ENCODE measurements at places on chromosomes 2 and 18. TPM values are rescaled to one million over a fixed set of nuclear protein-coding genes. Genes with fewer than 3 reads are reported as not detected.

GRCh38 chr2:230172852-230173251, 46.9 kb downstream of the SP110 start:
- H3K36me3 ChIP-seq: no peaks in the 10 kb centered on the region
- no peaks in the 10 kb centered on the region for H3K4me1 ChIP-seq
- no peak for DNase-seq

GRCh38 chr18:21254576-21254975, 12.5 kb downstream of the GREB1L start:
- DNase-seq: no peak
- no peaks in the 10 kb centered on the region for H3K36me3 ChIP-seq
- H3K27me3 ChIP-seq: no peaks in the 10 kb centered on the region
- no peaks in the 10 kb centered on the region for H3K4me1 ChIP-seq

- peak overlapping the region; percentile 71 for H3K27ac ChIP-seq
- no peak overlapping the region for H3K4me3 ChIP-seq
- H3K36me3 ChIP-seq: no peaks in the 10 kb centered on the region
- peaks cover 9% of the 10 kb centered on the region for H3K4me1 ChIP-seq
- H3K27me3 ChIP-seq: no peaks in the 10 kb centered on the region
Measured at GRCh38 chr2:46029332-46029811, 267.8 kb upstream of the EPAS1 start.

DNA sequence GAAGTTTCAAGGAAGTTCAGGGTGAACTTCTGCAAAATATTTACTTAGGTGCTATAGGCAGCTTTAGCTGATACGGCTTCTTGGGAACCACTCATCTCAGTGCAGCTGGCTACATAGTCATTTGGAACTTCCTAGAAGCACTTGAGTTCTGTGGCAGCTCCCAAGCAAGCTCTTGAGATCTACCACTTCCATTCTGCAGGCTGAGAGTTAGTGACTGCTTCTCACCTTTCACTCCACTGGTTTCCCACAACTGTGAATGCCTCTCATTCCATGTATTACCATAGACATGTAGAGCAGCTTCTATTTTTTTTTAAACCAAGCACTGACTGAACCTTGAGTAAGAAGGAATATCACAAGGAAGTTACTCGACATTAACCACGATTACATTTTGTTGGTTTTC, 994.1 kb upstream of the ACVR2A start:
- no peaks in the 10 kb centered on the region for H3K27me3 ChIP-seq
- DNase-seq: no peak
- no peak overlapping the region for H3K27ac ChIP-seq
- H3K36me3 ChIP-seq: no peaks in the 10 kb centered on the region
- no peaks in the 10 kb centered on the region for H3K4me1 ChIP-seq

GRCh38 chr2:152475982-152476381, 141.0 kb downstream of the FMNL2 start:
- H3K36me3 ChIP-seq: no peaks in the 10 kb centered on the region
- H3K4me3 ChIP-seq: no peak overlapping the region
- H3K4me1 ChIP-seq: no peaks in the 10 kb centered on the region
- H3K27ac ChIP-seq: no peak overlapping the region

DNA sequence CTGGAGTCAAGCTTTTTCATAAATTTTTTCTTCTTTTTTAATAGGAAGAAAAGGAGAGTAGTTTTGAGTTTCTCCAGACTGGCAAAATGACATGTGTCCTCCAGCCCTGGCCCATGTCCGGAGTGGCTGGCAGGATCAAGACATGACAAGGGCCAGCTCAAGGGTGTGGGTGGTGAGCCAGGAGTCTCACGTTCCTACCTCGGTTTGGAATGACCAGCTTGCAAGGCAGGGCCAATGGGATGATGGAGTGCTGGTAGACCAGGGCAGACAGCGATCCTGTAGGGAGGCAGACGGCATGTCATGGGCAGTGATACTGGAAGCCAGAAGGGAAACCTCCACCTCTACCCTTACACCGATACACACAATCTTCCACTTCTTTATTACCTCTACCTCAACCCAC, 190.6 kb downstream of the TNS1 start:
- H3K4me3 ChIP-seq: no peak overlapping the region
- no peak for DNase-seq
- peaks cover 7% of the 10 kb centered on the region for H3K4me1 ChIP-seq
- H3K27ac ChIP-seq: no peak overlapping the region

GRCh38 chr18:35132021-35132902, 91.0 kb downstream of the MAPRE2 start:
- H3K27me3 ChIP-seq: no peaks in the 10 kb centered on the region
- no peak overlapping the region for H3K4me3 ChIP-seq
- no peak for DNase-seq
- peaks cover 5% of the 10 kb centered on the region for H3K36me3 ChIP-seq

GRCh38 chr2:190767821-190768220, 112.8 kb upstream of the GLS start:
- no peaks in the 10 kb centered on the region for H3K36me3 ChIP-seq
- H3K4me3 ChIP-seq: no peak overlapping the region
- H3K27ac ChIP-seq: no peak overlapping the region
- no peaks in the 10 kb centered on the region for H3K4me1 ChIP-seq
- H3K27me3 ChIP-seq: no peaks in the 10 kb centered on the region
- no peak for DNase-seq

DNA sequence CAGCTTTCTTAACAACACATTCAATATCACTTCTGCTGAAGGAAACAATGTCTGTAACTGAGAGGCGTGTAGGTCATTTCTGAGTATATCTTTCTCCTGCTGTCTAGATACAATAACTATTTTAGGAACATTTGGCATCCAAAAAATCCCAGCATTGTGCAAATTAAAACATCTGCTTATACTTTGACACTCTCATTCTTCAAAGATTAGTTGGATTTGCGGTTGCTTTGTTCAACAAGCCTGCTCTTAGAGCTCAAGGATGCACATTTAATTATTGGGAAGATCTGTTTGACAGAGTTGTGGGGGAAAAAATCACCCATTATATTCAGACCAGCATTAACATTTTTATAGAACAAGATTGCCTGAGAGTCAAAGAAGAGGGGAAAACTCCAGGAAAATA, 449.5 kb upstream of the HNRNPA3 start:
- no peaks in the 10 kb centered on the region for H3K36me3 ChIP-seq
- H3K27me3 ChIP-seq: no peaks in the 10 kb centered on the region
- no peak overlapping the region for H3K27ac ChIP-seq
- no peak overlapping the region for H3K4me3 ChIP-seq
- DNase-seq: no peak
- no peaks in the 10 kb centered on the region for H3K4me1 ChIP-seq

DNA sequence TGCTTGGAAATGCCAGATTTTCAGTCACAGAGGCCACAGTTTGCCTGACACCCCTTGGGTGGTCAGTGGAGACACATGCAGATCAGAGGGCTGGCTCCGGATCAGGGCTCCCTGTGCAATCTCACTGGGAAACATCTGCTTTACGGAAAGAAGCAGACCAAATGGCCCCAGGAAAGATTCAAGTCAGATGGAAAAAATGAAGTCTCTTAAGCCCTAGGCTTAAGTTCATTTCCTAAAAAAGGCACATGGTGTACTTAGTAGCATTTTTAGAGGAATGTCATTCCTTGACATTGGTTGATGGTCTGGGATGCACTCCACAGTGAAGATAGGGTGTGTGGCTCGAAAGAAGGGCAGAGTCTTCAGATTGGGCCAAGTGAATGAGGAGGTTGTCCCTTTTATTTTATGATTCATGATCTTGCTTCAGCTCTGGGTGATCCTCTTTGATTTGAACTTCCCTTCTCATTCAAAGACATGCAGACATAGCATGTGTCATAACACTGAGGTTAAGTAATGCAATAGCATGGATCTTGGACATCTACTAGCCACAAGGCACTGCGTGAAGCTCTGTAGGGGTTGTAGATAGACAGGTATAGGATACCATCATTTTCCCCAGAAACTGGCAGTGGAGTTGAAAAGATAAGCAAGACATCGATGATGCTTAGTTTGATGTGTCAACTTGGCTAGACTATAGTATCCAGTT, 56.5 kb downstream of the KCNE4 start:
- no peak for DNase-seq
- no peaks in the 10 kb centered on the region for H3K4me1 ChIP-seq
- no peak overlapping the region for H3K4me3 ChIP-seq
- H3K36me3 ChIP-seq: no peaks in the 10 kb centered on the region
- no peaks in the 10 kb centered on the region for H3K27me3 ChIP-seq

GRCh38 chr2:143514413-143514812, 385.2 kb downstream of the ARHGAP15 start:
- H3K4me1 ChIP-seq: no peaks in the 10 kb centered on the region
- H3K36me3 ChIP-seq: no peaks in the 10 kb centered on the region
- H3K27ac ChIP-seq: no peak overlapping the region
- DNase-seq: no peak

DNA sequence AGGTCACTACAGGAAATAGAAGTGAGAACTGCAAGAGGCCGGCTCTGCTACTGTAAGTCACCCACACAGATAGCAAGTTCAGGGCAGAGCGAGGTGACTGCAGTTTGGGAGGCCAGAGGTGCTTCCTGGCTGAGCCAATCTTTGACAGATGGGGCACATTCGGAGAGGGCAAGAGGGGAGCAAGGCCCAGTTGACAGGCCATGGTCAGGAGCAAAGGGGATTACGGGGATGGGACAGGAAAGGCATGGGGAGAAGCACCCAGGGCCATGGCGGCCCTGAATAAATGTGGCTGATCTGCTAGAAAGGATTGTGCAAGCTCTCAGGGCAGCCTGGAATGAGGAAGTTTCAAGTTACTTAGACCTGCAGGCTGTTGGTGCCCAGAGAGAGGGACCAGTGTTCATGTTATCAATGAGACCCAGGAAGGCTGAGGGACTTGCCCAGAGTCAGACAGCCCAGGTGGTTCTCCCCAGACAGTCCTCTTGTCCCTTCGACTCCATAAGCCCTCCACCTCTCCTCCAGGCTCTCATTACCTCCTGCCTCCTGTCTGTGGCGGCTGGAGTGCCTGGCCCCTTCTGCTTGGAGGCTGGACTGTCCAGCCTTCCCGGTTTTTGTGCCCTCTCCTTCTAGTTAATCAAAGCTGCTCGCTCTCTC, 123.3 kb downstream of the CTIF start:
- no peak overlapping the region for H3K27ac ChIP-seq
- DNase-seq: peak; percentile 54
- H3K4me1 ChIP-seq: no peaks in the 10 kb centered on the region
- no peaks in the 10 kb centered on the region for H3K36me3 ChIP-seq
- H3K27me3 ChIP-seq: no peaks in the 10 kb centered on the region
- H3K4me3 ChIP-seq: no peak overlapping the region

- H3K27me3 ChIP-seq: peaks cover 32% of the 10 kb centered on the region
- H3K4me1 ChIP-seq: no peaks in the 10 kb centered on the region
- no peaks in the 10 kb centered on the region for H3K36me3 ChIP-seq
- peak; percentile 90 for DNase-seq
- peak overlapping the region; percentile 24 for H3K4me3 ChIP-seq
Measured at GRCh38 chr18:79393635-79394533, 1.8 kb upstream of the NFATC1 start.

GRCh38 chr18:36769172-36769571, 59.6 kb downstream of the TPGS2 start:
- no peaks in the 10 kb centered on the region for H3K4me1 ChIP-seq
- no peak overlapping the region for H3K4me3 ChIP-seq
- H3K36me3 ChIP-seq: no peaks in the 10 kb centered on the region

DNA sequence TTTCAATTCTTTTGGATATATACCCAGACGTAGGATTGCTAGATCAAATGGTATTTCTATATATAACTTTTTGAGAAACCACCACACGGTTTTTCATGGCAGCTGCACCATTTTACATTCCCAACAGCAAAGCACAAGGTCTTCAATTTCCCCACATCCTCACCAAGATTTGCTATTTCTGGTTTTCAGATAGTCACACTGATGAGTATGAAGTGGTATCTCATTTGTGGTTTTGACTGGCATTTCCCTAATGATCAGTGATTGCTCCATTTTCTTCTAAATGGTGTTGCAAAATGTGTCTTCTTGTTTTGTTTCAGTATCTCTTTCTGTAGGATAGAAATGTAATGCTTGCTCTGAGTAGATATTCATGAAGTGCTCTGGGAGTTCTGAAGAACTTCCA, 52.0 kb downstream of the ANKRD44 start:
- H3K4me1 ChIP-seq: no peaks in the 10 kb centered on the region
- DNase-seq: no peak
- no peaks in the 10 kb centered on the region for H3K27me3 ChIP-seq
- no peaks in the 10 kb centered on the region for H3K36me3 ChIP-seq

- H3K4me3 ChIP-seq: no peak overlapping the region
- no peaks in the 10 kb centered on the region for H3K27me3 ChIP-seq
- no peak overlapping the region for H3K27ac ChIP-seq
- H3K36me3 ChIP-seq: no peaks in the 10 kb centered on the region
Measured at GRCh38 chr18:13278062-13278630, 59.6 kb downstream of the LDLRAD4 start.

- no peak overlapping the region for H3K27ac ChIP-seq
- DNase-seq: no peak
- H3K4me3 ChIP-seq: no peak overlapping the region
- H3K27me3 ChIP-seq: no peaks in the 10 kb centered on the region
Measured at GRCh38 chr2:239295377-239296019, 105.3 kb downstream of the HDAC4 start.

GRCh38 chr2:173555833-173556232, 201.2 kb downstream of the CDCA7 start:
- no peaks in the 10 kb centered on the region for H3K4me1 ChIP-seq
- H3K36me3 ChIP-seq: no peaks in the 10 kb centered on the region
- no peak overlapping the region for H3K27ac ChIP-seq
- no peak overlapping the region for H3K4me3 ChIP-seq
- DNase-seq: no peak

Gene LIPG
- polyA plus RNA-seq: 4.8 TPM

Gene PLGLB2
- 1.3 TPM for polyA plus RNA-seq

Gene ZBTB14
- polyA plus RNA-seq: 6.7 TPM

Gene SERPINB11
- polyA plus RNA-seq: not detected

Gene RUFY4
- polyA plus RNA-seq: not detected

Gene LINC00305
- not detected for polyA plus RNA-seq

Gene B3GNT7
- 2.4 TPM for polyA plus RNA-seq

Gene PLA2R1
- 71.9 TPM for polyA plus RNA-seq

Gene SLC4A3
- polyA plus RNA-seq: 5.2 TPM

Gene GALM
- polyA plus RNA-seq: 79.9 TPM

Gene SLC11A1
- polyA plus RNA-seq: 1.2 TPM

Gene IL18R1
- polyA plus RNA-seq: 3.6 TPM

Gene PDE11A
- polyA plus RNA-seq: 0.58 TPM

Gene VWC2L
- not detected for polyA plus RNA-seq
